Left forelimb (tissue), 1 donor: ENCODE measurements at places on chromosomes 6 and 20.

DNA sequence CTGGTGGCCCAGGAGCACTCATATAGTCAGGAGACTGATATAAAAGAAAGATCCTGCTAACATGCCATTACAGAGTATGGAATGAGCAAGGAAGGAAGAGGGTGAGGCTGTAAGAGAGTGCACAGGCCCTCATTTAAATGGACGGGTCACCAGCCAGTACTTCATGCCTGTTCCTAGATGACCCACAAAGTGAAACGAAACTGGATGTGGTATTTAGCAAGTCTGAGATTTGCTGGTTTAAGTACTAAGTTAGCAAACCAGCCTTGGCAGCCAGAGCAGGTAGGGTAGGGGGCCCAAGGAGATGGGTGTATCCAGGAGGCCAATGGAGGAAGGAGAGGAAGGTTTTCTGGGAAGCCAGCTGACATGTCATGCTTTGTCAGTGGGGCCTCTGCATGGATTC lies 15.9 kb downstream of the NT5E start:
- DNase-seq = no peak

DNA sequence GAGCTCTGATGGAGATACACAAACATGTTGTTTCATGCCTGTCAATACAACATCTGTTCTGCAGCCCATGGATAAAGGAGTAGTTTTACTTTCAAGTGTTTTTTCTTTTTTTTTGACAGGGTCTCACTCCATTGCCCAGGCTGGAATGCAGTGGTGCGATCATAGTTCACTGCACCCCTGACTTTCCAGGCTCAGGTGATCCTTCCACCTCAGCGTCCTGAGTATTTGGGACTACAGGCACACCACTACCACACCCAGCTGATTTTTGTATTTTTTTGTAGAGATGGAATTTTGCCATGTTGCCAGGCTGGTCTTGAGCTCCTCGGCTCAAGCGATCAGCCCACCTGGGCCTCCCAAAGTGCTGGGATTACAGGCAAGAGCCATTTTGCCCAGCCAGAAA lies 97.0 kb downstream of the SMAP1 start:
- DNase-seq = no peak

GRCh38 chr20:31764641-31765305 lies 25.7 kb downstream of the TPX2 start:
- DNase-seq = no peak

GRCh38 chr6:40733770-40734396 lies 146.7 kb upstream of the LRFN2 start:
- no peak for DNase-seq

GRCh38 chr6:129849456-129849855 lies 11.7 kb downstream of the TMEM244 start:
- DNase-seq = no peak

GRCh38 chr20:57980506-57980905 lies 247.9 kb downstream of the ANKRD60 start:
- DNase-seq = no peak

- DNase-seq = no peak
These were observed 116.6 kb upstream of the STXBP5 start for GRCh38 chr6:147087641-147088040.

DNA sequence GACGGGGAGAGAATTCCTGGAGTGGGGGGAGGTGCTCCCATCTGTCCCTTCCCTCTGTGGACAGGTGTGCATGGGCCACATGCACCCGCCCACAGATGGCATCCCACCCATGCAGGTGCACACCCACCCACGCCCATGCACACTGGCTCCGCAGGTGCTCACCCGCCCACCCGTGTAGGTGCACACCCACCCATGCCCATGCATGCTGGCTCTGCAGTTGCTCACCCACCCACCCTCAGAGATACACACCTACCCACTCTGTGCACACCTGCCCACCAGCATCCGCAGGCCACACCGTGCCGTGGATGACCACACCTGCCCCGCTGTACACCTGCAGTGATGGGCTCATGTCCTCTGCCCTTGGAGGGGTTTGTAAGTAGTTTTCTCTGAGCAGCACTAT lies 132.0 kb downstream of the PHACTR3 start:
- DNase-seq = peak; percentile 62

- no peak for DNase-seq
These were observed 106.0 kb downstream of the SH3BGRL2 start for GRCh38 chr6:79737172-79737571.

DNA sequence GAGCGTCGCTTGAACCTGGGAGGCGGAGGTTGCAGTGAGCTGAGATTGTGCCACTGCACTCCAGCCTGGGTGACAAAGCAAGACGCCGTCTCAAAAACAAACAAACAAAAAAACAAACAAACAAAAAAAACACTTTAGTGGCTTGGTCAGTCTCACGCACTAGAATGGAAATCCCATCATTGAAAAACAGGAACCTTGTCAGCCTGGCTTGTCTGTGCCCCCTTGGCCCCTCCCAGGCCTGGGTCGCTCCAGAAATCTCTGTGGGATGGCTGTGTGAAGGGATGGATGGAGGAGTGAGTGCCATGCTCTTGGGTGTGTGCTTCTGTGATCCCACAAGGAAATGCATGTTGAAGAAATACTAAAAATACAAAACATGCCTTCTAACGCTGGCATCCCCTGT lies 20.9 kb upstream of the NAA20 start:
- DNase-seq = no peak

DNA sequence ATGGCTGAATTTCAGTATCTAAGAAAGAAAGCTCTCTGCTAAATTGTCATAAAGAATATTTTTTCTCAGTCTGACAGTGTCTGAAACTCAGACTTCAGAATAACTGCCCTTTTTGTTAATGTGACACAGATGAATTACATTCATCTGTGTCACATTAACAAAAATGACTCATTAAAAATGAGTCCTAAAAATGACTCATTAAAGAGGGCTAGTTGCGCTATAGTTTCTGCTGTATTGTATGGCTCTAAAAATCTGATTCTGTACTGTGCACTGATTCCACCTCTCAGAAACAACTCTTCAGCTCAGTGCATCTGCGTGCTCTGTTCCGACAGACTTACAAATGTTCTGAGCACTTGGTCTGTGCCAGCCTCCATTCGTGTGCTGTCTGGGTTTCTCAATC lies 15.0 kb downstream of the RNF114 start:
- no peak for DNase-seq

GRCh38 chr6:139663996-139664395 lies 289.5 kb upstream of the CITED2 start:
- DNase-seq = no peak

DNA sequence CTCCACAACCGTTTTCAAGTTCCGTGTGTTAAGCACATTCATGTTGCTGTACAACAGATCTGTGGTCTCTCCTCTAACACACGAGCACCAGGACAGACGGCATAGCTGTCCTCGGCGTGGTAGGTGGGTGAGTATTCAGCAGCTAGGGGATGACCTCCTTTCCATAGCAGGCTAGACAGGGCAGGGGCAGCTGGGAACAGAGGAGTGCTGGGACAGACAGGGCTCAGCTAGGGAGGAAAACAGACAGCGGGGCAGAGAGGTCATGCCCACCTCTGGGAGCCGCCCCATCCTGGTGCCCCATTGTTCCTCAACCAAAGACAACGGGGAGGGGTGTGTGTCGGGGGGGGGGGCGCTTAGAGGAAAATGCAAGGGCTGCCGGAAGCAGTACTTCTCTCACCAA lies 271.5 kb upstream of the FOXQ1 start:
- peak; percentile 15 for DNase-seq

DNA sequence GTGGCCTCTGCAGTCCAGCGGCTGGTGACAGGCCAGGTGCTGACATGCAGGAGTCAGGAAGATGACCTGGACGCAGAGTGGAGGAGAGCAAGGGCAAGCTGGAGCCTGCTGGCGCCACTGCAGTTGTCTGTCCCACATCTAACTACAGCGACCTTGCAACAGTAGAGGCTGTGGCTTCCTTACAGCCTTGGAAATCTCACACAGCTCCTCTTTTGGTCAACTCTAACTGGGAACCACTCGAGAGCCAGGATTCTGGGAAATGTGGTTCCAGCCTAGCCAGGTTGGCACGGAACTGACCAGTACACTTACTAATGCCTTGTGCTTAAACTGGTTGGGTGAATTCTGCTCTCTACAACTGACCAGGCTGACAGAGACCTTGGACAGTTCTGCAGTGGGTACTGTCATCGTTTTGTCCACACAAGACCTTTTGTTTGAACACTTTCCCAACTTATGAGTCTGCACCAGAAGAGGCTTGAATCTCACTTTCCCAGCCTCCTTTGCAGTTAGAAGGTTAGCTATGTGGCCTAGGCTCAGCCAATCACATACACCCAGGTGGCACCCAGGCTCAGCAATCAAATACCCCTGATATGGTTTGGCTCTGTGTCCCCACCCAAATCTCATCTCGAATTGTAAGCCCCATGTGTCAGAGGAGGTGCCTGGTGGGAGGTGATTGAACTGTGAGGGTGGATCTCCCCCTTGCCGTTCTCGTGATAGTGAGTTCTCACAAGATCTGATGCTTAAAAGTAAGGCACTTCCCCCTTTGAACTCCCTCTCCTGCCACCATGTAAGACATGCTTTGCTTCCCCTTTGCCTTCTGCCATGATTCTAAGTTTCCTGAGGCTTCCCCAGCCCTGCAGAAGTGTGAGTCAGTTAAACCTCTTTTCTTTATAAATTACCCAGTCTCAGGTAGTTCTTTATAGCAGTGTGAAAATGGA lies 153.5 kb downstream of the ZMYND8 start:
- no peak for DNase-seq

DNA sequence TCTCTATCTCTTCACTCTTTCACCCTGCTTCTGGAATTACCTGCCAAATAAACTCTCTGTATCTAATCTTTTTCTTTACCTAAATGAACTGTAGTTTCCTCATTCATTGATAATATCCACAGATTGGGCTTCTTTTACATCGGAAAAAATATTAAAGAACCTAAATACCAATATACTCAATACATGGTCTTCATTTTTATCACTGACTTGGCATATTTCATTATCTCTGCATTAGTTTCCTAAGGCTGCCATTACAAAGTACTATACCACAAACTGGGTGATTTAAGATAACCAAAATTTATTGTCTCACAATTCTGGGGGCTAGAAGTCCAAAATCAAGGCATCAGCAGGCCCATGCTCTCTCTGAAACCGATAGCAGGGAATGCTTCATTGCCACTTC lies 411.9 kb upstream of the SPTLC3 start:
- no peak for DNase-seq

- DNase-seq = no peak
These were observed 51.3 kb downstream of the PTPN1 start for GRCh38 chr20:50561379-50562078.

GRCh38 chr6:156258981-156259380 lies 518.2 kb upstream of the ARID1B start:
- no peak for DNase-seq

- DNase-seq = no peak
These were observed 44.8 kb downstream of the AKAP12 start for GRCh38 chr6:151284548-151285017.
